Brain (organoid and tissue), 16 donors: ENCODE measurements at places on chromosomes 2 and 18. TPM values are rescaled to one million over a fixed set of nuclear protein-coding genes. Genes with fewer than 3 reads are reported as not detected.

DNA sequence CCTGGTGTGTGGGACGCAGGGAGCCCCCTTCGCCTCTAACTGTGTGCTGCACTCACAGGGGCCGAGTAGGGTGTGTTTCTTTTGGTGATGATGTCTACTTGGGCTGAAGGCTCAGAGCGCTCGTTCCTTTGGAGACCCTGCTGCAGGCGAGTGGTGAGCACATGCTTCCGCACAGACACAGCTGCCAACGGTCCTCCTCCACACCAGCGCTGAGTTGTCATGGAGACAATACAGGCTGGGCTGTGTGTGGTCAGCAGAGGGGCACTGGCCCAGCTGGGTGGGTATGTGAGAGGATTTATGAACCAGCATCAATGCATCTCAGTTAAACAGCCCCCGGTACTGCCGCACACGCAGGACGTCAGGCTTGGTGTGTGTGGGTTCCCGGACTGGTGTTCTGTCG is 143.5 kb downstream of the SH3RF3 start:
- DNase-seq, result peak; percentile 67

DNA sequence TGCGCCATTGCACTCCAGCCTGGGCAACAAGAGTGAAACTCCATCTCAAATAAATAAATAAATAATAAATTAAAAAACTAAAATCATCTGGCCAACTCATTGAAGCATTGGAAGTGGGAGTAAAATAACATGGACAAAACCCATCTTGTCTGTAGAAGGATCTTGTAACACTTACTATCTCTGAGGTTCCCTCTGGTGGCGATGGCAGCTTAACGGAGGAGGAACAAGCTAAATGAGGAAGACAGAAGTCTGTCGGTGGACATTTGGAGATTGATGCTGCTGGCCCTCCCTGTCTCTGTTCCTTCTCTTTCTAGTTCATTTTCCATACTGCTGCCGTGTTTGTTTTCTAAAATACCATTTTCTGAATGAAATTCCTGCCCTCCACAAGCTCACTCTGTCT is 43.4 kb downstream of the ZCCHC2 start:
- DNase-seq, result peak; percentile 11

DNA sequence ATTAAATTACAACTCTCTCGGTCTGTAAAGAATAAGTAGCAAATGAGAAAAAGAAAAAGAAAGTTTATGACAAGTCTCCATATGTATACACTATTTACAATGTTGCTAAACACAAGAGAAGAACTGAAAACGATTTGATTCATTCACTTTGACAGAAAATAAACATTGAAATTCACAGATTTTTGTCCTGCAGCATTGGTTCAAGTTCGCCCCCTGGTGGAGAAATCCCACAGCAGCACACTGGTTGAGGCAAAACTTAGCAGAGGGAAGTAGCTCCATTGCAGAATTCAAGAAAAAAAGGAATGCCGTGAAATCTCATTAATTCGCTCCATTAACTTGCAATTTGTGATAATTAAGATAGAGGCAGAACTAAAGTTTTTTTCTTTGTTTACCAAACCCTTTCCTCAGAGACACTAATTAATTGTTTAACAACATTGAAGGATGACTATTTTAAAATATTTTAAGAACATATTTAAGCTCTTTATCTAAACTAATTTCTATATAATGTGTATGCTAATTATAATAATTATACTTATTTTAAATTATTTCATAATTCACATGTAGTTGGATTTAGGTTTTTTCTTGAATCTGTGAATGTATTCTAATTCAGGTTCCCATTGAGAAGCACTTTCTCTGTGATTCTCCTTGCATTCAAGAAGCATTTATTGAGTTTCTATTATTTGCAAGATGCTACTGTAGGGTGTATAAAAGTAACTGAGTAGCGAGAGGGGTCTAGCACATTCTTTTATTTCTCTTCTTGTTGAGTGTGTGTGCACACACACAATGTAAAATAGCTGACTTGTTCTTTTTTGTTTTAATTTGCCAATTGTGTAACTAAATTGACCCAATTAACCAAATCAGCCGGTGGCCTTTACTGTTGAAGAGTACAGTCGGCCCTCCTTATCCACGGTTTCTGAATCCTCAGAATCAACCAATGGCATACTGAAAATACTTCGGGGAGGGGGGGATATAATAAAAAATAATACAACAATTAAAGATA is 74.1 kb downstream of the COL4A3 start:
- DNase-seq, result peak; percentile 73

CFLAR gene
- polyA plus RNA-seq, result 16.6 TPM

STPG4 gene
- polyA plus RNA-seq, result not detected
